Right ventricle myocardium inferior (tissue), 1 donor: ENCODE measurements at places on chromosomes 7 and 10. TPM values are rescaled to one million over a fixed set of nuclear protein-coding genes. Genes with fewer than 3 reads are reported as not detected.

DNA sequence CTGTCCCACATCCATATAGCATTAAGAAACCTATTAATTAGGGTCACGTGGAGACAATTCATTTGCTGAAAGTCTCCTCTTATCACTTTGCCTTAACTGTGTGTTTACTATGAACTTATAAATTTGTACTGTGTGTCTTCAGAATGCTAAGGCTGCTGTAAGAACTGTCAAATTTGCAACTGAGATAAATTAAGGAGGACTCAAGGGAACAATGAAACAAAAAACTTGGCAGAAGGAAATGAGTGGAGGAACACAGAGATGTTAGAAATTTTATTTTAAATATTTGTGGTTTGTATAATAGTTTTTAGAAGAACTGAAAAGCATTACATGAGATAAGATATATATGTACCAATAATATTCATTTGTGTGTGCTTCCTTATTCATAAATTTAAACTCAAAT is 1005.3 kb upstream of the SORCS1 start:
- DNase-seq: no peak

DNA sequence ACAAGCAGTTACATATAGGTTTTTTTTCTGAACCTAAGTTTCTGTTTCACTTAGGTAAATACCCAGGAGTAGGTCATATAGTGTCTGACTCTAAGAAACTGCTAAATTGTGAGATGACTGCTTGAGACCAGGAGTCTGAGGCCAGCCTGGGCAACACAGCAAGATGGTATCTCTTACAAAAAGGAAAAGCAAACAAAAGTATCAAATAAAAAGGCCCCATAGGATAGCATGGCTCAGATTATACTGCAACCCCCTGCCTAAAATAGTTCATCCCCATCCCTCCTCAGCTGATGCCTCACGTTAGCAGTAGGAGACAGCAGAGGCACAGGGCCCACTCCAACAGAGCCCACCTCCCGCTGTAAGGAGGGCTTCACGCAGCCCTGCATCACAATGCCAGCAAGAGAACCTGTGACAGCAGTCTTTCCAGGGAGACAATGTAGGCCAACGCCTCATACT is 90.3 kb downstream of the SRPK2 start:
- DNase-seq: no peak

DNA sequence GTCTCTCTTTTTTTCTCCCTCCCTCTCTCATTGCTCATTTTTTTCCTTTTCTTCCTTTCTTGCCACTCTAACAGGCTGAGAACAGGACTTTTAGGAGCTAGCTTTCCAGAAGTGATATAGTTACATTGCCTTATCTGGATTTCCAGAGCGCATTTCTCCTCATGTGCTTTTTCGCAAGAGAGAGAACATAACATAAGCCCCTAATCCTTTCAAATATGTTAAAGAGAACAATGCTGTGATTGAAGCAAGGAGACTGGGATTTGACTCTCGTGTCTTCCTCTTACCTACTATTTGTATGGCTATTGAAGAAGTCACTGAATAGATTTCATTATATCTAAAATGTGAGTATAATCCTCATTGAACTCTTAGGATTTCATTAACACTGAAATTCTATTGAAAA is 101.2 kb upstream of the PRPS1L1 start:
- no peak for DNase-seq

GRCh38 chr7:143444063-143444782 is 970 bp downstream of the TAS2R60 start:
- no peak for DNase-seq

DNA sequence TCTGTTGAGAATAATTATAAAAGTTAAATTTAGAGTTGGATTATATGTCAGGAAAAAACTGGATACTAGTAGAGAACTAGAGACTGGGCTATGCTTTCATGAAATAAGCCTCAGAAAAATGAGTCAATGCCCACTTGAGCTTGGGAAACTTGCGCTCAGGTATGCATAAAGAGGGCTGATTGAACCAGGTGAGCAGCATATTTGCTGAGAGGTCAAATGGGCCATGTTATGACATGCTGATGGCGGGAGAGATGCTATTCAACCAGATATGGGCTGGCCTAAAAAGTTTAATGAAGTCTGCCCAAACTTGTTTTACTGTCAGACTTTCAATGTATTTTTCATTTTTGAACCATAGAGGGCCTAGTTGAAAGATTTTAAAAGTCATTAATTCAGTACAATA is 837.6 kb upstream of the GHITM start:
- no peak for DNase-seq

GRCh38 chr10:127009366-127009765 is 104.1 kb downstream of the DOCK1 start:
- no peak for DNase-seq

WEE2 gene
- not detected for total RNA-seq

DNA sequence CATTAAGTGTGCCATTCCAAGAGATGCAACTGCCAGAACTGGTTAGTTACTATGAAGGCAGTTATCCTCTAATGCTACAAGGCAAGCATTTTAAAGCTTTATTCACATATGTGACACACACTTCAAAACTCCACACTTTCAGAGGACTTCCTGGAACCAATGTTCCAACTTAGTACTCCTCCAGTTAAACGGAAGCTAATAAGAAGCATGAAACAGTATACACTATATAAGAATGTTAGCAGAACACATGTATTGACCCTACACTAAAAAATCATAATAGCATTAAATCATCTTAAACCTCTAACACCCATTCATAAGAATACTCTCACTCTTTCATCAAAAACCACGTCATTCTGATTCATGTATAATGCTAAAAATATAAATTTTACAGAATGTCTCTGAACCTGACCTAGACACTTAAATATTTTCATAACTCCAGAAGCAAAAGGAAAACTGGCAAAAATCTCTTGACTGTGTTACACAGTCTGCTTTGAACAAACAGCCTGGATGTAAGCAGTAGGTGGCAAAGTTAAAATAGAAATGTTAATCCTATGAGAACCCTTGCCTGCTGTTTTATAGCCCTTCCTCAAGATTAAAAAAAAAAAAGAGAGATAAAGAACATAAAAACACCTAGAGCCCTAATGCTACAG is 135.0 kb downstream of the SEMA3C start:
- no peak for DNase-seq

GRCh38 chr7:133320891-133321290 is 68.0 kb downstream of the EXOC4 start:
- DNase-seq: no peak

RBM20 gene
- total RNA-seq: 103 TPM
